ENCODE measurements at places on chromosomes 6 and 20.

DNA sequence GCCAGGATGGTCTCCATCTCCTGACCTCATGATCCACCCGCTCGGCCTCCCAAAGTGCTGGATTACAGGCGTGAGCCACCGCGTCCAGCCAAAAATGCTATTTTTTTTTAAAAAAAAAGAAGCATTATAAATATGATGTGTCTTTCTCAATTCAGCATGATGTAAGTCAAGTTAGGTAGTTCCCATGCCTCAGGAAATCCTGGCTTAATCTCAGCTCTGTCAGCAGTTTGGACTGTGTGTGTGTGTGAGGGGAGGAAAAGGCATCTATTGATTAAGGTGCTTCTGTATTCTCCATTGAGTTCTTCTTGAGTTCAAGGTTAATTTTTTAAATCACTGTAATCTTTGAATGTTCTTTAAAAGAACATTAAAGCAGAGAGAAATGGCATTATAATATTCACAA, 51.5 kb downstream of the GMDS start:
- no peak for DNase-seq

GRCh38 chr6:53648184-53648943, 17.2 kb downstream of the KLHL31 start:
- DNase-seq: no peak

- DNase-seq: no peak
Measured at GRCh38 chr6:15682965-15683822, 20.4 kb upstream of the DTNBP1 start.

DNA sequence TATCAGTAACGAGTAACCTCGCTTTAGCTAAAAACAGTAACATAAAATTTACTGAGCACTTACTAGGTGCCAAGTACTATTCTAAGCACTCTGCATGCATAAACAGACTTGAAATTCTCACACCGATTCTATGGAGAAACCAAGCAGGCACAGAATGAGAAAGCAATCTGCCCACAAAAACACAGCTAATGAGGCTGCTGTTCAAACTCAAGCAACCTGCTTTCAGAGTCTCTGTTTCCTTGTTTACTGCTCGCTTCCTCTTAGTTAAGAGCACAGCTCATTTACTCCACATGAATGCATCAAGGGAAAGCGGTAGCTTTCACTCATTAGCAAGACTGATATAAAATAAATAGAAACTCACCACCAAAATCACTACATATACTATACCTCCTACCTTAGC, 37.4 kb downstream of the PRKN start:
- DNase-seq: no peak

- no peak for DNase-seq
Measured at GRCh38 chr20:17712708-17713107, 12.9 kb downstream of the BANF2 start.
